ENCODE measurements at places on chromosomes 3 and 15. TPM values are rescaled to one million over a fixed set of nuclear protein-coding genes. Genes with fewer than 3 reads are reported as not detected.

Gene SCN10A
- not detected for total RNA-seq

DNA sequence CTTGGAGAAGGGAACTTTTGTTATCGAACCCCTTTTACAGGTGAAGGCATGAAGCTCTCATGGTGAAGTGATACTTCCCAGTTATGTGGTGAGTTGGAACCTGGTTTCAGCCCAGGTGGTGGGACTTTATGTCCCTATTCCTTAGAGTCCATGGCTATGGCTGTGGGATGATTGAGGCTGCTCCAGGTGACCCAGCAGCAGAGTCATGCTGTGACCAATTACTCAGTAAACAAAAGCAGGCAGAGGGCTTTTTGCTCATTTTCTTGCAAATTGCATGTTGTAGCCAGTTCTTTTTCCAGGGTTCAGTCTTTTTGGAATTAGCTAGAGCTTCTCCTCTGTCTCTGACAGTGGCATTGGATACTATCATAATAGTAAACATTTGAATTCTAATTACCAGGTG is 70.7 kb downstream of the CACNA2D3 start:
- no peak for DNase-seq

Gene LNP1
- total RNA-seq, result 0.80 TPM

DNA sequence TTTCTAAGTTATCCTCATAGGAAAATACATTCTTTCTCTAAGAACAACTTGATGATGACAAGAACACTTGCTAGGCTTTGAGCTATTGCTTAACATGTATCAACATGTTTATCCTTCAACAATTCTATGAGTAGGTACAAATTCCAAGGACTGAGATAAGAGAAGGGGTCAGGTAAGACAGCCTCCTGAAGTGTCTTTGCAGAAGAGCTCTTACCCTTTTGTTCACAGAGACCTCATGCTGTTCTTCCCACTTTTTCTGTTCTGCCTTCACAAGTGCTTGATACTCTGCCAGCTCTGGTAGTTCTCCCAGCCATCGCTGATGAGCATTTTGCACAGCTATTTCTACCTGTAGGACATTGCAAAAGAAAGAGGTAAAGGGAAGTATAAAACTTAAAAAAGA is 50.9 kb downstream of the CEP152 start:
- no peak for DNase-seq

Gene SLC2A2
- total RNA-seq, result not detected

Gene OIP5
- total RNA-seq, result 11.4 TPM

Gene SPESP1
- 3.0 TPM for total RNA-seq

GRCh38 chr3:190526787-190527762 is 13.2 kb downstream of the IL1RAP start:
- no peak for DNase-seq

Gene TRAT1
- not detected for total RNA-seq

All from endothelial cell of umbilical vein (primary cell).